Chondrocyte (in vitro differentiated cells): ENCODE measurements at places on chromosomes 6 and 20. TPM values are rescaled to one million over a fixed set of nuclear protein-coding genes. Genes with fewer than 3 reads are reported as not detected.
A peak's percentile ranks its signal among the peaks of the same experiment; 100 is the strongest.

The C20orf204 gene
- total RNA-seq = 0.77 to 3.3 TPM (median 0.97 TPM) in 3 replicates

The SEMG1 gene
- total RNA-seq = not detected in 3 replicates

The FNDC1 gene
- 10.5 to 13.8 TPM (median 12.8 TPM) in 3 replicates for total RNA-seq

The C20orf202 gene
- not detected in 3 replicates for total RNA-seq

The SYNDIG1 gene
- 5.6 to 16.4 TPM (median 6.1 TPM) in 3 replicates for total RNA-seq

DNA sequence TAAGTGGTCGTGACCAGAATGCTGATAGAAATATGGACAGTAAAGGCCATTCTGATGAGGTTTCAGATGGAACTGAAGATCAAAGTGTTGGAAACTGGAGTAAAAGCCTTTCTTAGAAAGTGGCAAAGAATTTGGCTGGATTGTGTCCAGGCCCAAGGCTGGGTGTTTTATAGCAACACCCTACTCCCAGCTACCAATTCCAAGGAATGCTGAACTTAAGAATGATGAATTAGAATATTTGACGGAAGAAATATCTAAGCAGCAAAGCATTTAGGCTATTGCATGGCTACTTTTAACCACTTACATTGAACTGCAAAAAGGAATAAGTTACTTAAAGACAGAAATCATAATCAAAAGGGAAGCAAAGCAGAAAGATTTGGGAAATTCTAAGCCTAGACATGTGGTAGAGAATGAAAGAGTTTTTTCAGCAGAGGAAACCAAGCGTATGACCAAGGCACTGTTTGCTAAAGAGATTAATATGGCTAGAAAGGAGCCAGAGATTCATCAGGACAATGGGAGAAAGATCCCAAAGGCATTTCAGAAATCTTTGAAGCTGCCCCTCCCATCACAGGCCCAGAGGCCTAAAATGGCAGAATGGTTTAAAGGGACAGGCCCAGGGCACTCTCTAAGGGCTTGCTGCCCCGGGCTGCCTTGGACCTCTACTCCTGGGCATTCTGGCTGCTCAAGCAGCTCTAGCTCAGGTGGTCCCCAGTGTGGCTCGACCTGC, 25.8 kb downstream of the SDHAF4 start:
- H3K4me3 ChIP-seq = no peak overlapping the region
- H3K4me1 ChIP-seq = no peaks in the 10 kb centered on the region

DNA sequence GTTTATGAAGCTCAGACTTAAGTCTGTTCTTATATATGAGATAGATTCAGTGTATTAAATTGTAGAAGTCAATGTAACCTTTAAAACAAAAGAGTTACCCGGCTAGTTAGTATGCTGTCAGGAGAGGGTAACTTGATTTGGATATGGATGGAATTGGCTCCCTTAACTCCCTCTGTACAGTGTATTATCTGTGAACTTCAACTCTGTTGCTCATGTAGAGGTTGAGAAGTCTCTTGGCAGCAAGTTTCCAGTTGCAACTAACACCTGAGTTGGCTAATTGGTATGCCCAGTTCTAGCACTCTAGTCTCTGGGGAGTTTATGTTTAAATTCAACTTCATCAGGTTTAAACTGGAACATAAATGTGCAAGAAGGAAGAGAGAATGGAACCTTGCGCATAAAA, 111.0 kb downstream of the NCOA3 start:
- peaks cover 25% of the 10 kb centered on the region for H3K4me1 ChIP-seq
- H3K27me3 ChIP-seq = no peaks in the 10 kb centered on the region
- H3K36me3 ChIP-seq = no peaks in the 10 kb centered on the region
- no peak overlapping the region for H3K27ac ChIP-seq
- no peak overlapping the region for H3K4me3 ChIP-seq
- no peak for DNase-seq

DNA sequence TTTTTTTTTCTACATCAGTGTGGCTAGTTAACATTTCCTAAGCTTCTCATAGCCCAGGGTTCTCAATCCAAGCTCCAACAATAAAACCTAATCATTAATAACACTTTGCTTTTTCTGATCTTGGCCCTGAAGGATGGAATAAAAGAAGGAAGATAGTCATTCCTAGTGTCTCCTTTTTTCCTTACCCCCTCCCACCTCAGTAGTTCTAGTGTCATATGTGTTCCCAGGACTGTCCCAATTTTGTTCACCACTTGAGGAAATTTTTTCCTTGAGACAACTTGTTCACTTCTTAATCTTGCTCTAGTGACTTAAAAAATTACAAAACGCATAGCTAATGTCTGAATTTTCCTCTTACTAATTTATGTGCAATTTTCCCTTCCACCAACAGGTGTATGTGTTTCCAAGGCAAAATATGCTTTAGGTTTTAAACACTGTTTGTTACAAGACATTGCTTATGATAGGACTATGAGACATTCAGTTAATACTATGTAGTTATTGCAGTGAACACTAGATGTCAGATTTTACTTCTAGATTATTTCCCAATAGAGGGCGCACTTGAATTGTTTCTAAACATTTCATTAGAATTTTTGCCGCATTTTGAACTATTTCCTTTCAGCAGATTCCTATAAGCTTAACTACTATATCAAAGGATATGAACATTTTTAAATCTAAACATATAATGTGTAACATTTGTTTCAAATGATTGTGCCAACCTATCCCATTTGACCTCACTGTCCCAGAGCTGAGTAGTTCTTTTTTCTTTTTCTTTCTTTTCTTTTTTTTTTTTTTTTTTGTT, 18.5 kb upstream of the C6orf141 start:
- H3K27ac ChIP-seq = no peak overlapping the region
- H3K4me3 ChIP-seq = no peak overlapping the region
- peaks cover 28% of the 10 kb centered on the region for H3K27me3 ChIP-seq
- no peak for DNase-seq

DNA sequence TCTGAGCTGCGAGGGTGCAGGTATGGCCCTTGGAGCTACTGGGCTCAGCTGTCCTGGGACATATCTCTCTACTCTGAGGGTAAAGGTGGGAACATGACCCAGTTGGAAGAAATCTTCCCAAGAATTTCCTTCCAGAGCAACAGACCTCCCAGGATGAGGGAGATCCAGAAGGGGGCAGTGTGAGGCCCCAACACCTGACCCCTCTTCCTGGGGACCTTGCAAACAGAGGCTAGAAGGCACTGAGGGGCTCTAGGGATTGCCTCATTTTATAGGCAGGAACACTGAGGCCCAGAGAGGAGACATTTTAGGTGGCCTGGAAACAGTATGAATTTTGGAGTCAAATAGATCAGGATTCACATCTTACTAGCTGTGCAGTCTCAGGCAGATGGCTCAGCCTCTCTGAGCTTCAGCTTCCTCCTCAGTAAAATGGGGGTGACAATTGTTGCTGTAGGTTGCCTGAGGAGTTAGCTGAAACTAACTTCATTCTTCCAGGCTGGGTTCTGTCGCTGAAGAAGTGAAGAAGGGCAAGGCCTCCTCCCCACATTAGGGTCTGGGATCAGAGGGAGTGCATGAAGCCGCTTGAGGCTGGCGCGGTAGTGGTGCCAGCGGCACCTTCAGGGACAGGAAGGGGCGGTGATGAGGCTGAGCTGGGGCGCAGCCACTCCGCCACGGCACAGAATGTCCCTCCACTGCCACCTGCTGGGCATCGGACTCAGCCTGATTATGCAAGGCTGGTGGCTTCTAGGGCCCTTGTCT, 11.4 kb downstream of the KCNK17 start:
- peak overlapping the region; percentile 43 for H3K4me3 ChIP-seq
- no peaks in the 10 kb centered on the region for H3K36me3 ChIP-seq
- H3K27ac ChIP-seq = no peak overlapping the region

DNA sequence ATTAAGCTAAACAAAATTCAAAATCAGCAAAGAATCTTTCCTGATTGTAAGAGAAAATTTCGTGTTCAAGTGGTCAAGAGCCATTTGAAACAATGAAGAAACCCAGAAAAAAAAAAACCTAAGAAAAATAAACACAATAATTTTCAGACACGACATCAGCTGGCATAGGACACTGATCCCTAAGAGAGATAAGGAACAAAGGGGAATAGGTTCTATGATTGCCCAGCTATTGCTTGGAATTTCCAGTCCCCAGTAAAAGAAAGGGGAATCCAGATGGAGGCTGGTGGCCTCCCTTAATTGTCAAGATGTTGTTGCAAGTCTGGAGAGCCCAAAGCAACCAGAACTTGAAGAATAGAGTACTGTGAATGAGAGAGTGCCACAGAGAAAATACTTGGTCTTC, 48.5 kb downstream of the COL12A1 start:
- H3K27me3 ChIP-seq = no peaks in the 10 kb centered on the region
- no peak overlapping the region for H3K4me3 ChIP-seq
- peaks cover 86% of the 10 kb centered on the region for H3K4me1 ChIP-seq
- H3K27ac ChIP-seq = peak overlapping the region; percentile 78
- peaks cover 42% of the 10 kb centered on the region for H3K36me3 ChIP-seq
- DNase-seq = no peak

- peak; percentile 88 for DNase-seq
- H3K4me3 ChIP-seq = peak within 1 kb of the TSS; percentile 66
- peaks cover 27% of the 10 kb centered on the region for H3K4me1 ChIP-seq
- peak within 1 kb of the TSS; percentile 33 for H3K27ac ChIP-seq
- no peaks in the 10 kb centered on the region for H3K27me3 ChIP-seq
These were observed at the start of gene SRC for GRCh38 chr20:37345339-37346235. TSS of gene SRC (plus strand) at chr20:37346140. CDS start at chr20:37384154, 38,014 bp downstream.

DNA sequence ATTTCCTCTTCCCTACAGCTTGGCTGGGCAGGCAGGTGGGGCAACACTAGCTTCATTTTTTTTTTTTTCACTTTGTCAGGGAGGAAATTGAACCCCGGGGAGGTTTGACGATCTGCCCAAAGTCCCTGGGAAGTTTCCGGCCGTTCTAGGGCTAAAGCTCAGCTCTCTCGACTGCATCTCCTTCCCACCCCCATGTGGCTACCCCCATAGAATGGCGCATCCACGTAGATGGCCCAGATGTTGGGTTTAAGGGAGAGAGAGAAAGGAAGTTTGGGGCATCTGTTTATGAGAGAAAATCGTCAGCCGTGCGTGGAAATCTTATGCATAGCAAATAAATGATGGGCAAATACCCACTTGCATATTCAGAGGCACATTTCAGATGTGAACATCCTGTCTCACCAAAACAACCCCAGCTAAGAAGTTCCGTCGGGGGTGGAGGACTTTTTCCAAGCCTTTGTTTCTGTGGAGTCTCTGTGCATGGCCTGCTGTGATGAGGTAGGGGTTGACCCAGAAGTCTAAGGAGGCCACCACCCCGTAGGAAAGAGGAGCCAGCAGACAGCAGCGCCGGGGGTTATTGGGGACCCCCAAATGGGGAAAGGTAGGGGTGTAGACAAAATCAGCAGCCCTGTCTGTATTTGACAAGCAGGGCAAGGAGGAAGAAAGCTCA, 40.5 kb upstream of the ZNF831 start:
- no peak overlapping the region for H3K27ac ChIP-seq
- H3K36me3 ChIP-seq = no peaks in the 10 kb centered on the region
- H3K4me3 ChIP-seq = no peak overlapping the region

DNA sequence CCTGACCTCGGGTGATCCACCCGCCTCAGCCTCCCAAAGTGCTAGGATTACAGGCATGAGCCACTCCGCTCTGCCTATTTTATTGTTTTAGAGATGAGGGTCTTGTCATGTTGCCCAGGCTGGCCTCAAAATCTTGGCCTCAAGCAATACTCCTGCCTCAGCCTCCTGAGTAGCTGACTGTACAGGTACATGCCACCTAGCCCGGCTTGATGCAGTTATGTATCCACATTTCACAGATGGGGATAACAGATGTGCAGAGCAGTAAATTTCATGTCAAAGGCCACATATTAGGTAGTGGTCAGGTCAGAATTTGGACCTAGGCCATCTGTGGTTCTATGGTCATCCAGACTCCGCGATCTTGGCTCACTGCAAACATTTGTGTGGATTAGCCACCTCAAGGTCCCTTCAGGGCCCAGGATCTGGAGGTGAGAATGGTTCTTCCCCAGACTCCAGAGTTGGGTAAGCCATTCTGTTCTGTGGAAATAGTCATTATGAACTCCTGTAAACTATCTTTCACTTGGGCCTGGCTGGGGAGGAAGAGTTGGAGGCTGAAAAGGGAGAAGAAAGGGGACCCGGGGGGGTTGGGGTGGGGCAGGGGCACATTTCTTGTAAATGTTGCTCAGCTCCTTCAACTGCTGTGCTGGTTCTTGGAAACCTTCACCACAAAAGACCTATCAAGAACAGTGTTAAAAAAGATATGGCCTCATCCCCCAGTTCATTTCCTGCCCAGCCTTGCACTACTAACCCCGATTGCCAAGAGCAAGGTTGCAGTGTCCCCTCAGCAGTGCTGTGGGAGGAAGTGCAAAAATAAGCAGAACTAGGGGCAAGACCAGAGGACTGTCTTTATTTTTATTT, 13.0 kb downstream of the PIM1 start:
- H3K27me3 ChIP-seq = no peaks in the 10 kb centered on the region
- no peaks in the 10 kb centered on the region for H3K36me3 ChIP-seq
- H3K27ac ChIP-seq = no peak overlapping the region

GRCh38 chr6:42199106-42199981, 4.6 kb upstream of the GUCA1B start:
- no peaks in the 10 kb centered on the region for H3K36me3 ChIP-seq
- no peaks in the 10 kb centered on the region for H3K27me3 ChIP-seq
- H3K4me1 ChIP-seq = peaks cover 33% of the 10 kb centered on the region

GRCh38 chr20:37693635-37694626, at the start of gene CTNNBL1:
TSS of gene CTNNBL1 (plus strand) at chr20:37694030. CDS start at chr20:37694123, 93 bp downstream.
- H3K4me3 ChIP-seq = peak within 1 kb of the TSS; percentile 96
- peaks cover 22% of the 10 kb centered on the region for H3K4me1 ChIP-seq
- H3K27ac ChIP-seq = peak within 1 kb of the TSS; percentile 80
- H3K27me3 ChIP-seq = peaks cover 8% of the 10 kb centered on the region

DNA sequence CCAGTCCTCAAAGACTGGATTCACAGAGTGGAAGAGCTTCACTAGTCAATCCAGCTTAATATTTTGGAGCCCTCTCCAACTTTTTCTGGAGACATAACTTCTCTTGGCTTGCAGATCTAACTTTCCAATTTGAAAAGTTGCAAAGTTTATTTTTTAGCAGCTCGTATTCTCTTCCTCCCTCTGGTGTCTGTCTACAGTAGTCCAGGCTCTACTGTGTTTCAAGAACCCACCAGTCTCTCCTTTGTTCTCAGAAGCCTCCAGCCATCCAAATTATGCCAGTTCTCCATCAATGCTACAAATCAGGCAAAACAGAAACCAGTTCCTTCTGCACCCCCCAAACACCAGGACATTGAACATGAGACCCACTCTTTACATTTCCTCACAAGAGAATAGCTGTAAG, 376.1 kb upstream of the OPRM1 start:
- H3K4me3 ChIP-seq = no peak overlapping the region
- DNase-seq = no peak
- H3K4me1 ChIP-seq = no peaks in the 10 kb centered on the region
- no peaks in the 10 kb centered on the region for H3K36me3 ChIP-seq

- no peak overlapping the region for H3K27ac ChIP-seq
- no peaks in the 10 kb centered on the region for H3K27me3 ChIP-seq
- H3K4me1 ChIP-seq = peaks cover 4% of the 10 kb centered on the region
These were observed 82.4 kb downstream of the ZNF292 start for GRCh38 chr6:87237804-87238203.

DNA sequence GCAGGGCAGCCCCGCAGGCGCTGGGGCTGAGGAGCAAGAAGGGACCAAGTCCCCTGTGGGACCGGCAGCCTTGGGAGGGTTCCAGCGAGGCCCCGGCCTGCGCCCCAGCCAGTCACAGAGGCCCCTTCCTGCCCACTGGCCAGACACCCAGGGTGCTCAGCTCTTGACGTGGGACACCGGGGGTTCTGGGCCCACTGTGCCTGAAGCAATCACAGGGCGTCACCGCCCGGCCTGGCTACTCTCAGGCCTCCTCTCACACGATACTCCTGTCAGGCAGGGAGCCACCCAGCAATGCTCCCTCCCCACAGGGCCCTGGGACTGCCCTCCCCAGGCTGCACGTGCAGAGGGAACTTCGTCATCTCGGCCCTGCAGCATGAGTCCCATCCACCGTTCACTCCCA, 14.5 kb downstream of the TAF4 start:
- H3K27ac ChIP-seq = no peak overlapping the region
- no peaks in the 10 kb centered on the region for H3K27me3 ChIP-seq
- no peak overlapping the region for H3K4me3 ChIP-seq

GRCh38 chr6:144849920-144850319, 564.8 kb downstream of the UTRN start:
- peaks cover 11% of the 10 kb centered on the region for H3K4me1 ChIP-seq
- H3K27ac ChIP-seq = no peak overlapping the region
- H3K4me3 ChIP-seq = no peak overlapping the region
- DNase-seq = no peak
- H3K27me3 ChIP-seq = no peaks in the 10 kb centered on the region
